AG08396 (cell line): ENCODE measurements at places on chromosomes 1 and 21.

DNA sequence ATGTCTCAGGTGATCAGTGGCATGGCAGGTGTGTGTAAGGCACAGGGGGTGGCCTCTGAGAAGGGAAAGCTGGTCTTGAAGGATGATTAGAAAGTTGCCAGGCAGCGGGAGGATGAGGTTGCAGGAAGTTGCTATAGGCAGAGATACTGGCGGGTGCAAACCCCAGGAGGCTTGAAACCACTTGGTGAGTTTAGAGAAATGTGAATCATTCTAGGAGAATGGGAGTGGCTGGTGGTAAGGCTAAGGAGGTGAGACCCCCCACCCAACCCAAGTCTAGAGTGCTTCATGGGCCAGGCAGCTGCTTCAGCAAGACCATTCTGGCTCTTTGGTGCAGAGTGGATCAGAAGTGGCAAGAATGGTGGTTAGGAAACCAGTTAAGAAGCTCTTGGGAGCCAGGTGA, 9.0 kb downstream of the SH2D2A start:
- DNase-seq = no peak

GRCh38 chr21:31364253-31364945, 20.3 kb upstream of the TIAM1 start:
- no peak for DNase-seq

- DNase-seq = no peak
These were observed 2.3 kb downstream of the IL20 start for GRCh38 chr1:206867716-206868115.

DNA sequence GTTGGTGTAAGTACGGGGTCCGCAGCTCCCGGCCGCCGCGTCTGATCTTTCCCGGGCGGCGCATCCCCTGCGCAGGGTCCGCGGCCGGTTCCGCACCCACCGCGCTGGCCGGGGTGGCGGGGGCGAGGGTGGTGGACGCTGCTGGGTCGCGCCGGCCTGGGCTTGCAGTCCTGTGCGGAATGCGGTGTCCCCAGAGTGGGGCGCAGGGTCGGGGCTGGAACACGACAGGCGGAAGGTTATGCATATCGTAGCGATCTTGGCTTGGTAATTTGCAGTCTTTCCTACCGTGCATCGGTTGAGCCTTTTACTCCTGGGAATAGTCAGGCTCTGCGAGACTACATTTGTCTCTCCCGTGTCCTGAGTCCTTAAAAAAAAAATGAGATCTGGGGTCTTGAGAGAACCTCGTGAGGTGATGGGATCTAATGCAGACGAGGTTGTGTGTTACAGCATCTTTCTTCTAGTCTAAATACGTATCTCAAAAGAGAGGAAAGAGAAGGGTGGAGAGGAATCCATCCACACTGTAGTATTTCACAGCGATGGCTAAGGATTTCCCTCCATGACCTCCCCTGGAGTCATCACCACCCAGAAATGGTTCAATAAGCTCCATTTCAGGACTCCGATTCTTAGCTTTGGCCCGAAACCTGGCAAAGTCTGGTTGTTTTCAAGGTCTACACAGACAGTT, 572 bp downstream of the ATP1B1 start:
- DNase-seq = no peak

- DNase-seq = no peak
These were observed 122.8 kb downstream of the SDCCAG8 start for GRCh38 chr1:243378669-243379068.

DNA sequence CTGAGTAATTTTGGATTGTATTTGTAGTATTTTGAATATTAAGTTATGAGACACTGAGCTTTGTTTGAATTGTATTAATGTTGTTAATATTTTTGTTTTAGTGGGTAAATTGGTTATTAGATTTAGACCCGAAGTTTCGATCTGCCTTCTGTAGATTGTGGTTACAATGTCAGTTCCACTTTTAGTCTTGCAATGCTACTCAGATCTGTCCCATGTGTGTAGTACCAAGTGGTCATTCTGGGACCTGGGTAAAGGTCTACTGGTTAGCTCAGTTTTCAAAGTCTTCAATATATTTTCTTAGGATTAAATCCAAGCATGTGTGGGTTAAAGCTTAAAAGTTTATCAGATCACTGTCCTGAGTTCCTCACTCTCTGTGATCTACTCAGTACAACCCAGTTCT, 346.5 kb upstream of the PROX1 start:
- DNase-seq = no peak

GRCh38 chr1:223513309-223513708, 120.1 kb downstream of the CCDC185 start:
- DNase-seq = no peak

GRCh38 chr1:7050751-7051665, 265.8 kb downstream of the CAMTA1 start:
- DNase-seq = no peak

- DNase-seq = no peak
These were observed 103.5 kb downstream of the HMCN1 start for GRCh38 chr1:185837711-185838110.

DNA sequence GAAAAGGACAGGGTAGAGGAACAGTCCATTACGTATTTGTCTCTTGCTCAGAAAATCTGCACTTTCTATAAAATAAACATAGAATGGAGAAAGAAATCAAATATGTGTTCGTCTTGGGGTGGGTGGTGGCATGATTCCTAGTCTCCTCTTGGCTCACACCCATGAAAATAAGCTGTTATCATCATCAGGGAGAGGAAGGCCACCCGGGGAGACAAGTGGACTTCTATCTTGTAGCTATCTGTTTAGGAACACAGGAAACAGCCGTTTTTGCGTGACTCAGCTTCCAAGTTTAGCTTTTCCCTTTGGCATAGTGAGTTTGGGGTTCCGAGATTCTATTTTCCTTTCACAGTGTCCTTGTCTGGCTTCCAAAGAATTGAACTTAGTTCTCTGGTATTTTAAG, 622.3 kb downstream of the PTPRU start:
- no peak for DNase-seq

- DNase-seq = no peak
These were observed 664.6 kb upstream of the ADAMTS5 start for GRCh38 chr21:27631471-27631870.

- no peak for DNase-seq
These were observed 1.3 kb upstream of the DUSP23 start for GRCh38 chr1:159779403-159779851.

GRCh38 chr1:215992620-215993019, 425.5 kb downstream of the KCTD3 start:
- DNase-seq = no peak

DNA sequence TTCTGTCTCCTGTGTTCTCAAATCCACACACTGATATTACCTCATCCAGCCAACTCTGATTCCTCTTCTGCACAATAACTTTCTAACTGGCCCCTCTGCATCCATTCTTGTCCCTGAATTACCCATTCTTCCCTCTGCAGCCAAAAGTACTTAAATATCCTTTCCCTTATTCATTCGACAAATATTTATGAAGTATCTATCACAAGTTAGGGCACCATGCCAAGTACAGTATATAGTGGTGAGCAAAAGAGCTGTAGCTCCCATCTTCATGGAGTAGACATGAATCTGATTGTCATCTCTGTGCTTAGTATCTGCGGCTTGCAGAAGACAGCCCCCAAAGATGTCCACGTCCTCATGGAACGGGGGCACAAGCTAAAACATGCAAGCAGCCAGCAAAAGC, 316.8 kb downstream of the SETD4 start:
- no peak for DNase-seq

- no peak for DNase-seq
These were observed 23.7 kb downstream of the UROD start for GRCh38 chr1:45035631-45036301.

DNA sequence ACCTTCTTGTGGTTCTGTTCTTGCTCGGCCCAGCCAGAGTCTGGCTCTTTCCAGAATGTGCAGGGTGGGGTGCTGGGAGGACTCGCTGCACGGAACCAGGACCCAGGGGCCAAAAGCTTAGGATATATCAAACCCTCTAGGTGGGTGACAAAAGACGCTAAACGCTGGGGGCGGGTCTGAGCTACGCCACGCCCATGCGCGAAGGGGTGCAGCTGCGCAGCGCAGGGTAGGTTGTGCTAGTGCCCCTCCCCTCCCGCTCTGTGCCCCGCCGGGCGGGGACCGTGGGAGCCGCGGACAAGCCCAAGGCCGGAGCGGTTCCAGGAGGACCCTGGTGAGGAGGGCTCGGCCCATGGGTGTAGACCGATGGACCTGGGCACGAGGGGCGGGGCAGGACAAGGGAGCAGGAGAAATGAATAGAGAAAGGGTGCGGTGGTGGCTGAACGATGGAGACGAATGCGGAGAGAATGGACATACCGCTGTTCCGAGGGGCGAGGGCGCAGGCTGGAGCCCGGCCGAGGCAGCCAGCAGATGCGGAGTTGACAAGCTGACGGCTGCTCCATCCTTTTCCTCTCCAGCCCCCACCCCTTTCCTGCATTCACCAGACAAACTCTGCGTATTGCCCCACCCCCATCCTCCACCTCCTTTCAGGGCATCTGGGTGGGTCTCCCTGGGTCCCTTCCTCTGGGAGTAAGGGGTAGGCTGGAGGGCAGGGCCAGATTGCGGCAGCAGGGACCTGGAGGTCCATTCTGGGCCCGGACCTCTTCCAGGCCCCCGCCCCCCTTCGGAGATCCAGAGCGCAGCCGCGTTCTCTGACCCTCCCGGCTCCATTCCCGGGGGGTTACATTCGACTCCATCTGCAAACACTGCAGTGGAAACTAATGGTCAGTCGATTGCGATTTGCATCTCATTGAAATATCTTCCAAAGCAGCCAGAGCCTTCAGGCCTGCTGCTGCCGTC, at the start of gene RUSC1:
TSS of gene RUSC1 (plus strand) at position 234 of the 957 bp plus-strand sequence. CDS start 880 bp downstream, outside the sequence.
- DNase-seq = peak; percentile 84

GRCh38 chr1:91997607-91998195, 32.1 kb upstream of the EPHX4 start:
- DNase-seq = peak; percentile 38

DNA sequence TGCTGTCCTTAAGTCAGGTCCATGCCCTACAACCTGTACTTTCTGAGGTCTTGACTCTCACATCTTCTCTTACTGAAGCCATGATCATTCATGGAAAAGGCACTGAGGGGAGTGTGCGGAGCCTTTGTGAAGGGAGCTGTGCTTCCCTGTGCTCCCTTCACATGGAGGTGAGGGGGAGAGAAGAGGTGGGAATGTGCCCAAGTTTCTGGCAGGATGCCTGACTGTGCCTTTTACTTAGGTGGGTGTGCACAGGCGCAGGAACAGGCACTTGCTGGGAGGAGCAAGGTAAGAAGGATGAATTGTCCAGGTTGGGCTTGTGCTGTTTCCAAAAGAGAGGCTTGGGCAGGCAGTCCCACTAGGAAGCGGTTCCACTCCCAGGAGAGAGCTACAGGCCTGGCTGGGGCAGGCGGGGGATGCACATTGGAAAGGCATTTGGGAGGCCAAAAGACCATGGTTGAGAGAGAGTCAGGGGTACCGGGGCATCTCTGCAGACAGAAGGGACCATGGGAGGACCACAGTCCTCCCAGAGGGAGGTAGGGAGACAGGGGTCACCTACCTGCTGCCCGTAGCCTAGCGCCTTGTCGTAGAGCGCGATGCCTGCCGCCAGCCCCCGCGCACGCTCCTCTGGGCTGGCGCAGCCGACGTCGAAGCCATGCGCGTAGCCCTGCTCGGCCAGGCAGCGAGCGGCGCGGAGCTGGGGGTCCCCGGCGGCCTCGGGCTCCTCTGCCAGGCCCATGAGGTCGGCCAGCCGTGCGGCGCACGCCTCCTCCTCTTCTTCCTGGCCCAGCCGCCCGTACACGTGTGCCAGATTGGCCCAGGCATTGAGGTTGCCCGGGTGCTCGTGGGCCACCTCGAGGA, 853 bp downstream of the TTC22 start:
- DNase-seq = no peak

DNA sequence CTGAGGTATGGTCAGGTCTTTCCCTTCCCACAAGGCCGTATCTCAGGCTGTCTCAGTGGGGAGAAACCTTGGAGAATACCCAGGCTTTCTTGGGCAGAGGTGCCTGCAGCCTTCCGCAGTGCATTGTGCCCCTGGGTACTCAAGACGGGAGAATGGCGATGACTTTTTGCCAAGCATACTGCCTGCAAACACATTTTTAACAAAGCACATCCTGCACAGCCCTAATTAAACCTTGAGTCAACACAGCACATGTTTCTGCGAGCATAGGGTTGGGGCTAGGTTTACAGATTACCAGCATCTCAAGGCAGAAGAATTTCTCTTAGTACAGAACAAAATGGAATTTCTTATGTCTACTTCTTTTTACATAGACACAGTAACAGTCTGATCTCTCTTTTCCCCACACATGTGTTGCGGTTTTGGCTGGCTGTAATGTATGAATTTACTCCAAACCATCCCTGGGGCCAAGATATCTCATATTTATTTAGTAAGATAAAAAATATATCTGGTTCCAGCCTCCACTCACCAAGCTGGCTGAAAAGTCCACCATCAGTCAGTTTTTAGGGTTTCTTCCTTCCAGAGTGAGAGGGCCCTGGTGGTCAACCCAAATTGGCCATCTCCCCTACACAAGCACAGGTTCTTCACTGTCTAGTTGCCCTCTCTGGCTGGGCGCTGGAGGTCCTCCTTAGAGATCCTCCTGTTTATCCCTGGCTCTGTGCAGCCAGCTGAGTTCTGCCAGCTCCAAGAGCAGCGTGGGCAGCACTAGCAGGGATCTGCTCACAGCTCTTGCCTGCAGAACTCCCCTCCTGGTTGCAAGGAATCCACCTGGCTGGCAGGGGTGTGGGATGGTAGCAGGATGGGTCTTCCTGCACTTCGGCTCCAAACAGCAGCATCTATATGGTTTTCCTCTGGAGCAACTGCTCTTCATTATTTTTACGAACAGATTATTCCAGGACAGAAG, 2.6 kb downstream of the FAAH start:
- no peak for DNase-seq

DNA sequence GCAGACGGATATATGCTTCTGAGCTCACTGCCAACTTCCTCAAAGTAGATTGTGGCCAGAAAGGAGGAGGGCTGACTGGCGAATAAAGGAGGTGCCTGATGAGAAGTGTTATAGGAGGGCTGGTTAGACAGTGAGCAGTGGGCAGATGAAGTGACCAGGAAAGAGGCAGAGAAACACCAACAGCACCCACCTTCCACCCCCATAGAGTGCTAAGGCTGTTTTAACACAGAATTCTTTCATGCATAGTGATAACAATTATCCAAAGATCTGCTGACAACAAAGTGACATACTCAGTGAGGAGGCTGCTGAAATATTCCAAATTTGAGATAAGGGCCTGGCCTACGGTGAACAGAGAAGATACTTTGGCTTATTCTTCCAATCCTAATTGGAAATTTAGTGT, 21.2 kb upstream of the MTR start:
- DNase-seq = no peak

DNA sequence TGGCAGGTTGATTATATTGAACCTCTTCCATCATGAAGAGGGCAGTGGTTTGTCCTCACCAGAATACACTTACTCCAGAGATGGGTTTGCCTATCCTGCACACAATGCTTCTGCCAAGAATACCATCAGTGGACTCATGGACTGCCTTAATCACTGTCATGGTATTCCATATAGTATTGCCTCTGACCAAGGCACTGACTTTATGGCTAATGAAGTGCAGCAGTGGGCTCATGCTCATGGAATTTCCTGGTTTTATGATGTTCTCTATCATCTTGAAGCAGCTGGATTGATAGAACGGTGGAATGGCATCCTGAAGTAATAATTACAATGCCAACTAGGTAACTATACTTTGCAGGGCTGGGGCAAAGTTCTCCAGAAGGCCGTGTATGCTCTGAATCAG, 16.6 kb upstream of the GBP6 start:
- no peak for DNase-seq
